ENCODE measurements at places on chromosomes 4 and X.

DNA sequence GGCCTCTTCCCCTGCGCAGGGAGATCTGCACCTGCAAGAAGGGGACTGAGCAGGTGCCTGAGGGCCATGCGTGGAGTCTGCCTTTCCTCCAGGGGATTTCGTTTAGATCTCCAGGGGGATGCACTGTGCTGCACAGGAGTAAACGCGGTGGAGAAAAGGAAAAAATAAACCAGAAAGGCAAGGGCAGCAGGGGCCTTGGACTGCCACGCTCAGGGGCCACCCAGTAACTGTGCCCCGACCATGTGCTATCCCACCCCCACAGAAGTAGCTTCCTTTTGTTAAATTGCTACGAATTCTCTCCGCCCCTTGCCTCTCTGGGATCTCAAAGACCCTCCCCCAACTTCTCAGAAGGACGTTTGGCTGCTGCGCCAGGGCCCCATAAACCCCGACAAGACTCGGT is 17.2 kb upstream of the HMX1 start:
- no peak for DNase-seq

DNA sequence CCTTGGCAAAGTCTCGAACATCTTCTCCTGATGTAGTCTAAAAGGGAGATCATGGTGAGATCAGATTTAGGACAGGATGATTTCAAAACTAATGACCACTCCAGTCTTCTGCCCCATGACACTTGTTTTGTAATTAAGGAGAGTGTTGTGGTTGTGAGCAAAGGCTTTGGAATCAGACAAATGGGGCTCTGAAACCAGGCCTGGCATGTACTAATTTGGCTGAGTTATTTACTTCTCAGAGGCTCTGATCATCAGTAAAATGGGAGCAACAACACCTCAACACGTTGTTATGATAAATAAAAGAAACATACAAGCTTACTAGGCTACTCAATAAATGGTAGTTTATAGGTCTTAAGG is 106.9 kb upstream of the FTHL17 start:
- no peak for DNase-seq

GRCh38 chr4:123497340-123497739 is 100.7 kb downstream of the SPRY1 start:
- DNase-seq = no peak

- DNase-seq = no peak
These were observed 1064.7 kb upstream of the GRIA3 start for GRCh38 chrX:122119361-122119760.

GRCh38 chr4:168646001-168646768 is 149.3 kb downstream of the PALLD start:
- peak; percentile 31 for DNase-seq

DNA sequence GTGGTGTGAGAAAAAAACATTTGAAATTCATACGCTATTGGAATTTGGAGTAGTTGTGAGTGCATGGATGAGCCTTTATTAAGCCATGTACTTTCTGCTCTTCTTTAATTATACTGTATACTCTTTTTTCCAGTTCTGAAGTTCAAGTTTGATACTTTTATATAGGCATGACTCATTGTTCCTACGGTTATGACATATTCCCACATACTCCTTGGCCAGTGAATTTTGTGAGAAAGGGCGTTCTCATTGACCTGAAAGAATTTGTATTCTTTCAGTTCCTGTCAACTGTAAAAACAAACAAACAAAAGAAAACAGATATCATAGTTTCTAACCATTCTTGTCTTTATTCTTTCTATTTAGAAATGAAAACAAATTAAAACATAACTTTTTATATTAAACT is 407.3 kb downstream of the MAPK10 start:
- DNase-seq = no peak

DNA sequence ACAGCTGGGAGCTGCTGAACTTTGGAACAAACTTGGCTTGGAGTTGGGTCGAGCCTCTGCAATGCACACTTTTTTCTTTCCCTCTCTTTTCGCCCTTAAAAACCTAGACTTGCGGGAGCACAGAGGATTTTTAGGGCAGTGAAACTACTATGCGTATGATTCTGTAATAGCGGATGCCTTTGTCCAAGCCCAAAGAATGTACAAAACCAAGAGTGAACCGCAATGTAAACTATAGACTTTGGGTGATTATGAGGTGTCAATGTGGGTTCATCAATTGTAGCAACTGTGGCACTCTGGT is 493 bp upstream of the SH3D19 start:
- DNase-seq = no peak
